ENCODE measurements at places on chromosomes 6 and 20. TPM values are rescaled to one million over a fixed set of nuclear protein-coding genes. Genes with fewer than 3 reads are reported as not detected.

Gene OR2H1
- not detected for total RNA-seq

DNA sequence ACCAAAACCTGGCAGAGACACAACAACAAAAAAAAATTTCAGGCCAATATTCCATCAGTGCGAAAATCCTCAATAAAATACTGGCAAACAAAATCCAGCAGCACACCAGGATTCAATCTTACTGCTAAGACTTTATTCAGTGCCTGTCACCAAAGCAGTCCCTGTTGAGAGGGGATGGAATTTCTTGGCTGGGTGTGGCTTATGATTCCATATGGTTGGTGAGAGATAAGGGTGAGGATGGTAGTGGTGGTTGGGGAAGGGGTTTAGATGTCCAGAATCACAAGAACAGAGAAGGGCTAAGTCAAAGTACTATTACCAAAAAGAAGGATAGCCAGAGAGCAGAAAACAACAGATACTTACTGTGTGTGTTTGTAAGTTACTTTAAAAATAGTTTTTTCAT lies 152.8 kb upstream of the SLC35B3 start:
- DNase-seq, result no peak

Gene PBOV1
- total RNA-seq, result not detected

DNA sequence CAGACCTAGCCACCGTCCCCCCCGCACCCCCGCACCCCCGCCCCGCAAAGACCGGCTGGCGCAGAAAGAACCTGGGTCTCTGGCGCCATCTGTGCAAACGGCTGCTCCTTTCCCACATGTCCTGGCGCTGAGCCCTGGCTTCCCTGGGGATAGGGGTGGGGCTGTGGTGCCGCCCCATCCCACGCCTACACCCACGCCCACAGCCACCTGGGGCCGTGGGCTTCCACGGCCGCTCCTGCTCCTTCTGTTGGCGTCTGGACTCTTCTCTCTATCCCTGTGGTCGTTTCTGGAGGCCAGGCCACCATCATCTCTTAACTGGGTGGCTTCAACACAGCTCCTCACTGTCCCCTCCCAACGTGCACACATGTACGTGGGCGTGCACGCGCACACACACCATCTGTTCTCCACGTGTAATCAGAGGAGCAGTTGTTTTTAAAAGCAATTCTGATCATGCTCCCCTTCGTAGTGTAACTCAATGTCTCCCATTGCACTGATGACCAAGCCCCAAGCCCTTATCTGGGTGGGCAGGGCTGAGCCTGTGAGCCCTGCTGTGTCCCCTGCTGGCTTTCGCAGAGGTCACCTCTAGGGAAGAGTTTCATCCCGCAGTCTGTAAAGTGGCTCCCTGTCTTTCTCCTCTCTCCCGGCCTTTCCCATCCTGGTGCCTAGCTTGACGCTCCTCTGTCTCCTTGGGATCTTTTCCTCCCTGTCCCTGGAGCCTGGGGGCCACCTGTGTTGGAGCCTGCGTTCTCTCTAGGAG lies 31.9 kb upstream of the FAM83D start:
- DNase-seq, result no peak

Gene KIF13A
- 73.1 TPM for total RNA-seq
